Anterior cingulate cortex (tissue), 58 donors: ENCODE measurements at places on chromosomes 2 and 18.

- DNase-seq: no peak
These were observed 14.2 kb downstream of the HPCAL1 start for GRCh38 chr2:10316860-10317259.

GRCh38 chr2:128276878-128277675, 41.6 kb downstream of the HS6ST1 start:
- no peak for DNase-seq

DNA sequence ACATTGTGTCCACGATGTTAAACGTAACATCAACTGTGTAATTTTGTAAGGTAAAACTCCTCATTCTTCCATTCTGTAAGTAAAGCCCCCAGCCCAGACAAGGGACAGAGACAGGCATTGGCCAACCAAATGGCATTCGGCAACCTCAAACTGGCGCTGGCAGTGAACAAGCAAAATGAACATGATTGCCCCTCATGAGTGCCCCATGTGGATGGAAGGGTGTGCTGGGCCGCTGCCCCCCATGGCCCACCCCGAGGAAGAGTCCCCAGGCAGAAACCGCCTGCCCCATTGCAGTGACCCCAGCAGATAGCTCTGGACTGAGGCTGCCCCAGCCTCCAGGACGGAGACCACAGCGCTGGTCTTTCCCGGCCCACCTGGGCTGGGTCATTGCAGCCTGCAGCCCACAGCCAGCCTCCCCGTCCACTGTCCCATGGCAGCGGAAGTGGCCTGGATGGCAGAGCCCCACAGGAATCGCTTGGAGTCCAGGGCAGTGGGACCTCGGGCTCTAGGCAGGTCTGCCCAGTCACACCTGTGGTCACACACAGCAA, 220.2 kb downstream of the HDAC4 start:
- no peak for DNase-seq

- no peak for DNase-seq
These were observed 1.6 kb downstream of the OSR1 start for GRCh38 chr2:19356545-19357401.

DNA sequence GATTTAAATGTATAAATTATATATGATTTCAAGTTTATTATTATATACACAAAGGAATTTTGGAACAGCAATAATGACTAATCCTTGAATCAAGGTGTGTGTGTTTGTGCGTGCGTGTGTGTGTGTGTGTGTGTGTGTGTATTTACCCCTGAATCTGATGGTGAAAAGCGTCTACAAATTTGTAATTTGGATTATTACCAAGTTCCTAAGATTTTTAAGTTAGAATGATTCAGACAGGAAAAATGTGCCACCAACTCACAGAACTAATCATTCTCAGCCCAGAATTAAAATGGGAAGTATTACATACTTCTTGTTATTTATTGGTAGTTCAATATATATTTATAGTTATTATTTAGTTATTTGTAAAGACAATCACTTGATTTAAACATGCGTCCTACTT, 12.3 kb downstream of the CALCRL start:
- no peak for DNase-seq

DNA sequence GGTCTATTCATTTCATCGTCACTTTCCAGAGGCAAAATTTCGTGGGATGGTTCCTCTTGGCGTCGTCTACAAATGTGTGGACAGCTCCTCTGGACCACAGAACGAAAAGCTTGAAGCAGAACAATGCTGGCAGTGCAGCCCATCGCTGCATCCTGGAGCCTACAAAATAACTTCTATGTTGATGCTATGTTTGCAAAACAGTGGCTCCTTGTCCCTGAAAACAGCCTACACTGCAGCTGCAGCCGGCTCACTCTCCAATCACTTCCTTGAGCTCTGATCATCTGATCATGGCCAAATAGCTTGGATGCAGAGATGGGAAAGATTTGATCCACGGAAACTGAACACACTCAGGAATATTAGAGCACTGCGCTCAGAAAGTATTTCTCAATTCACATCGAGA, 60.0 kb downstream of the DOCK10 start:
- DNase-seq: peak; percentile 72

GRCh38 chr18:76592981-76593381, 97.9 kb upstream of the ZNF516 start:
- no peak for DNase-seq

- no peak for DNase-seq
These were observed 52.0 kb upstream of the CHN1 start for GRCh38 chr2:175057078-175057685.

GRCh38 chr2:164903951-164904350, 51.4 kb downstream of the SLC38A11 start:
- no peak for DNase-seq

DNA sequence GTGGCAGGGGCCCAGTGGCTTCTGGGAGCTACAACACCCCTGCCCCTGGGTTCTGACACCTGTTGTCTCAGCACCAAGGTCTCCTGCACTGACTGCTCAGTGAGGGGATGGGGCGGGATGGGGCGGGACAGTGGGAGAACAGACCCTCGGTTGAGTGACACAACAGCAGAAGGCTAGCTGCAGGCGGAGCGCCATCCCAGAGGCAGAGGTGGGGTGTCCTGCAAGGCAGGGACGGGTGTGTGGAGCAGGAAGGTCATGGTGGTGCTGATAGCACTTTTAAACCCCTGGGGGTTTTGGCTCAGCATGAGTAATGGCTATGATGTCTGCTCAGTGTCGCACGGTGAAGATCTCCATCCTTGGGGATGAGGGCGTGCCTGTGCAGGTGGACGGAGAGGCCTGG, 105.1 kb downstream of the DGKD start:
- DNase-seq: no peak

GRCh38 chr2:45746888-45747287, 95.4 kb downstream of the PRKCE start:
- no peak for DNase-seq

DNA sequence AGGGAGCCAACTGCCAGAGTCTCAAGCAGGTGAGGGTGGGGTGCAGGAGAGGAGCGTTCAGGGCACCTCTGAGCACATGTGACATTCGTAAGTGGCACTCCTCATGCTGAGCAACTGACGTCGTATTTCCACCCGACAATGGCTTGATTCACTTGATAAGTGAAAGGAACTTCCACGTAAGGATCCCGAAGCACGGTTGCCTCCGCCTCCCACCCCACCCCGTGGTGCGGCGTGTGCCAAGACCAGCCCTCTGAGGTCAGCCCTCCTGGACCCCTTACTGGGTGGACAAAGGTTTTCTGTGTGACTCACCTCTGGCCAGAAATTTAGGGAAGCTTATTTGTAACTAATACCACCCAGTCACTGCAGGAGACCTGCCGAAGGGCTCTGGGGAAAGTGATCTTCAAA, 59.9 kb downstream of the AGAP1 start:
- DNase-seq: no peak

- no peak for DNase-seq
These were observed 348.1 kb downstream of the SOCS6 start for GRCh38 chr18:70636991-70637390.

- no peak for DNase-seq
These were observed 1.7 kb downstream of the STAM2 start for GRCh38 chr2:152173831-152174230.

GRCh38 chr2:68195096-68195495, 37.4 kb downstream of the PNO1 start:
- no peak for DNase-seq

DNA sequence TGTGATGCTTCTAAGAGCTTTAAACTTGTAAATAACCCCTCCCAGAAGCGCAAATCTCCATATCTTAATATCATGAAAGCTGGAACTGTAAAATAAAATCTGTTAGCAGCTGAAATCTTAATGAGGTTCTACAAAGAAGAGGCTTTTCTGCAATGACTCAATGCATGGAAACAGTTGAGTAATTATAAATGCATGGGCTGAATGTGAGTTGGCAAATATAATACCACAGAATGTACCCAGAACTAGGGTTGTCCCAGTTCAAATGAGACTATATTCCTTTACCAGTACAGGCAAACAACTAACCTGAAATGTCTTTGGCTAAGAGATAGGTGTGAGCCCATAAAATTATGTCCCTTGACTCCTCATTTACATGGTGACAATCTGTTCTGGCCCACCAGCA, 52.9 kb downstream of the SATB2 start:
- no peak for DNase-seq

DNA sequence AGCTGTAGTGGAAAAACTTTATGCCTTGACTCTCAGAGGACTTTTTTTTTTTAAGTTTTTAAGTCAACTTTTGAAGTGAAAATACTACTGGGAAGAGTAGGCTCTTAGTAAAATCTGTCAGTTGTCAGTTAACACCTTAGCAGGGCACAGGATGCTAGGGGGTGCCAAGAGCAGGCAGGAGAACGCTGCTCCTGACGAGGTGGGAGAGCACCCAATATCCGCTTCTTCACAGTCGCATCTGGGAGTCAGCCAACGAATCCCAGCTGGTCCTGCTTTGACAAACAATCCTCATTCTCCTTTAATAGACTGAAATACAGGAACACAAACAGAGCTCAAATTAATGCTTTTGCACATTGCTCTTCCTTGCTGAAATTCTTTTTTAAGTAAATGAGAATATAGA, 709.5 kb upstream of the ACVR2A start:
- no peak for DNase-seq

GRCh38 chr2:200348897-200349563, 42.5 kb downstream of the SPATS2L start:
- no peak for DNase-seq

DNA sequence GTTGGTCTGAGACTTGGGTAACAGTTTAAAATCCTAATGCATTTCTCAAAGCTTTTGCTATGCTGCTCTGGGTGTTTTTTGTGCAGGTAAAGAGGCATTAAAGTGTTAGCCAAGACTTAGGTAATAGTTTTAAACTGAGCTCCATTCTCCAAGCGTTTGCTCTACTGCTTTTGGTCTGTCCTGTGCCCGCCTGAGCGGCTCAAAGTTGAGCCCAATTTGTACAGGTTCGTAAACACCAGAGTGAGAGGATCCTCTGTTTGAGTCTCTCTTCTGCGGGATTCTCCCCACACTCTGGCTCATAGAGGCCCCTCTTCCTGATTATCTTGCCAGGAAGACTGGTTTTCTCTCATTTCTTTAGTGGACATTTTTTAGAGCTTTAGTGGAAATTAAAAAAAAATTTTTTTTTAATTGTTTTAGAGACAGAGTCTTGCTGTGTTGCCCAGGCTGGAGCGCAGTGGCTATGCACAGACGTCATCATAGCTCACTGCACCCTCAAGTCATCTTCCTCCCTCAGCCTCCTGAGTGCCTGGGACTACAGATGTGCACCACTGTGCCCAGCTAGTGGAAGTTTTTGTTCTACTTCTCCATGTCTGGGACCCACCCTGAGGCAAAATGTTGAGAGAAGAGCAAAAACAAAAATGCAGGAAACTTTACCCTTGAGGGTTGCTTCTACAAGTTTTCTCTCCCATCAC, 16.6 kb downstream of the CCDC138 start:
- DNase-seq: no peak

DNA sequence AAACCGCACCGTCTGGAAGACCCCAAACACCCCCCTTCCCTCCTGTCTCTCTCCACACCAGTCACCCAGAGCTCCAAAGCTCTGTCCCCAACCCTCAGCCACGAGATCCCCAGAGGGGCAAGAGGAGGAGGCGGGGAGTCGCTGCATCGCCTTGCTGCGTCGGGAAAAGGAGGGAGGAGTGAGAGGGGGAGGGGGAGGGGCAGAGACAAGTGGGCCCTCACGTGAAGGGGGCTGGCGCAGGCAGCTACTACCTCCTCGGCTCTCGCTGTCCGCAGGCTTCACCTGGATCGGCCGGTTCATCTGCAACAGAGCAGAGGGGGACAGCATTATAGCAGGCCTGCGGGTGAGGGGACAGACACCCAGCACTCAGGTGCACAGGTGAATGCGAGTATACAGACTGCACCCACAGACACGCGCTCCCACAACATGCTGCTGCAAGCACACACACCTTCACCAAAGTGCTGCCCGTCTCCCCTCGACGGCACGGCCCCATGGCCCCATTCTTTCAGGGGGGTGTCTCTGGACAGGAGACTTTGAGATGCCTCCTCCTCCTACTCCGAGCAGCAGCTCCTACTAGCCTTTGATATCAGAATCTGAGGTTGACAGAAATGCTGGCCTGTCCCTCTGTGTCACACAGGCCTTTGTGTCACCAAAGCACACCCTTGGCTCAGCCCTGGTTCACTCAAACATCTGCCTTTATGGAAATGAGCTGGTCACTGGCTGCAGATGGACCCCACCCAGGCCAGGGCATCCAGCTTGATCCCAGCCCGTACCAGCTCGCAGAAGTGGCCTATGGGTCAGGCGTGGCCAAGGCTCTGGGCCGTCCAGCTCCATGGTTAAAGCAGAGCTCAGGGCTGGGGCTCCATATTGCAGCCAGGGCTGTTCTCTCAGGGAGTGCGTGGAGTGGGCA, 243.8 kb downstream of the CELF4 start:
- no peak for DNase-seq

GRCh38 chr2:219523031-219523671, 8.9 kb downstream of the ASIC4 start:
- DNase-seq: no peak

DNA sequence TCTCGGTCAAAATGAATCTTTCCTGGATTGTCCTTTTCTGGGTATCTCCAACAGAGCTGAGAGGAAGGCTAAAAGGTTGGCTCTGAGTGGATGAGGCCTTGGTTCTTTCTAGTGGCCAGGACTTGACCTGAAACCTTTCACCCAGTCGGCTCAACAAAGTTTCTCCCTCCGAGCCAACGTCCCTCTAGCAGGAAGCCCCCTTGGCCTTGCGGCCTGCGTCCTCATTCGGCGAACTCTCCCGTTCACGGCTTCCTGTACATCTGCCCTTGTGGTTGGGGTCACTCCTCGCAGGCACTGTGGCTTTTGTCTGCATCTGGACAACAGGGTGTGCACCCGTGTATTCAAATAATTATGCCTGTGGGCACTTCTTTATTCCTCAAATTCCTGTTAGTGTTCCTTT, 9.4 kb upstream of the SIX3 start:
- no peak for DNase-seq

DNA sequence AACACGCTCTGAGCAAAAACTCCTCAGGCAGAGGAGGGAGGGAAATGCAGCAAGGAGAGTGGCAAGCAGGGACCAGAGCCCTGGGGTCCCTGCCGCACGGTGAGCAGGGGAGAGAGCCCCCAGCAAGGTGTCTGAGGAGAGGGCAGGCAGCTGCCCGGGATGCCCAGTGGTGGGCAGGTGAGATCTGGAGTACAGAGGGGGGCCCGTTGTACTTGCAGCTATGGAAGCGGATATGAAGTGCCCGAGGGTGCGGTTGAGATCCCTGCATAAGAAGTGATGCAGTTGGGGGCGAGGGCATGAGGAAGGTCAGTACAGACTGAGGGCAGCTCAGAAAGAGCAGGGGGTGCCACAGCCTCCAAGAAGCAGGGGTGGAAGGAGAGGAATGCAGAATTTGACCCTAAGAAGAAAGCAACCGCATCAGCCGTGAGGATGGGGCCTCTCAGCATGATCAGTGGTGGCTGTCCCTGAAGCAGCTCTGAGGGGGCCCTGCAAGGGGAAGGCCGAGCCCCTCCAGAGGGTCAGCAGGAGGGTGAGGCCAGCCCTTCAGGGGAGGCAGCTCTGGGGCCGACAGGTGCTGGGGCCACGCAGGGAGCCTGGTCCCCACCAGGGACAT, 29.4 kb downstream of the MTERF4 start:
- no peak for DNase-seq
